ENCODE measurements at places on chromosomes 4 and X. TPM values are rescaled to one million over a fixed set of nuclear protein-coding genes. Genes with fewer than 3 reads are reported as not detected.

DNA sequence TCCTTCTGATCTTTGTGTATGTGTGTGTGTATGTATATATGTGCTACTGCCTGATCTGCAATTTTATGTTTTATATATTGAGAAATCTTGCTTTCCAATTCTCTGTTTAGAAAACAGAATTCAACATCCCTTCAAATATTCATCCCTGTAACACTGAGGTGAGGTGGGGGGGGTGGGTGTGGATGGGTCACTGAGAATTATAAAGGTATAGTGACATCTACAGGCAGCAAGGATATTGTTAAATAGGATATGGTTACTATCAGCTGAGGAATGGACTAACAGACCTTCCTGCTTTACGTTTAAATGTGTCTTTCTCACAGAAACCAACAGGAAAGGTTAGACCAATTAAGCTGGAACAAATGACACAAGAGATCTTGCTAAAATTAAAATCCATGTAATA, 19.0 kb upstream of the MAGEB2 start:
- no peak for DNase-seq

Gene PIGA
- total RNA-seq, result 10.3 TPM

GRCh38 chr4:146520896-146521540, 722 bp downstream of the SLC10A7 start:
- DNase-seq, result no peak

- peak; percentile 60 for DNase-seq
Measured at GRCh38 chrX:127306262-127306661, 486.7 kb downstream of the PRR32 start.

Gene IL3RA
- not detected for total RNA-seq

- DNase-seq, result no peak
Measured at GRCh38 chrX:2715066-2715600, 24.0 kb downstream of the CD99 start.

DNA sequence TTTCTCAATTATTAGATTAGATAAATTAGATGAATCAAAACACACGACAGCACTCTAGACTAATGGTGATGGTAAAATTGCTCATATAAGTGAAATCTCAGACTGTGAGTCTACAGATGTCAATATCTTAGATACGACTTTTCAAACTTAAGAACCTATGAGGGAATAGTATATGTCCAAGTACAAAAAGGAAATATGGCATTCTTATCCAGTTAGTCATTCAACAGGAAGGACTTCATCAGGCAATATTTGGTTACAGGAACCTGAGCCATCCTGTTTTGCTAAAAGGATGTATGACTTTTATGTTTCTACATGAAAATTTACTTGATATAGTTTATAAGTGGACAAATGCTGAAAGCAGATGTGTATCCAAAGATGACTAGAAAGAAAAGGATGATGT, 107.0 kb downstream of the CT47B1 start:
- DNase-seq, result no peak

DNA sequence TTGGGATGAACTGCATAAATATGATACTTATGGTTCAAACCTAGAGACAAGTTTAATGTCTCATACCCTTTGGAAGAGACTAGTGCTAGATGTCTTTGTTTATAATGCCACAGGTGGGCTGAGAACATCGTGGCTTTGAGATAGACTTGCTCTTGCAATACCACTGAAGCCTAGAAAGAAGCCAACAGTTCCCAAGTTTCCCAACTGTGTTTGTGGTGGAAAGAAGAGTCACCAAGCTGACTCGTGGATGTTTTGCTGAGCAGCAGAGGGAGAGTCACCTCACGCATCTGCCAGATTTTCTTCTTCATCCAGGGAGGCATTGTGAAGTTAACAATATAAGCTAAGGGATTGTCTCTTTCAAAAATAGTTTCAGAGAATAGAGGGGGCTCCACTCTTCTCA, 1076.2 kb downstream of the C4orf33 start:
- DNase-seq, result no peak

DNA sequence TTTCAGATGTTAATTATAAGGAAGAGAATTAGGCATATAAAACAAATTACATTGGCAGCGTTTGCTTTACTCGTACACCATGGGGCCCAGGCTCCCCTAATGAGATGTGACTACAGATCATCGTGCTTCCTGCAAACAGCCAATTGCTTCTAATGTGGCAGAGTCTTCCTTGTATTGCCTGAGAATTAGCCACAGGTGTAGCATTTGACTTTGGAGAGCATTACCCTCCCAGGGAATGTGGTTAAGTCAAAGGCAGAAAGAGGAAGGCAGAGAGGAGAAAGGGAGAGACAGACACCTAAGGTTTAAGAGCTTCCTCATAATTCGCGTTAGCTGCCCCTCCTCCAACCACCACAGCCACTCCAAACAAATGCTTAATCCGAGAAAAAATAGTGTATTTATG, 97.0 kb downstream of the MID1IP1 start:
- DNase-seq, result no peak

DNA sequence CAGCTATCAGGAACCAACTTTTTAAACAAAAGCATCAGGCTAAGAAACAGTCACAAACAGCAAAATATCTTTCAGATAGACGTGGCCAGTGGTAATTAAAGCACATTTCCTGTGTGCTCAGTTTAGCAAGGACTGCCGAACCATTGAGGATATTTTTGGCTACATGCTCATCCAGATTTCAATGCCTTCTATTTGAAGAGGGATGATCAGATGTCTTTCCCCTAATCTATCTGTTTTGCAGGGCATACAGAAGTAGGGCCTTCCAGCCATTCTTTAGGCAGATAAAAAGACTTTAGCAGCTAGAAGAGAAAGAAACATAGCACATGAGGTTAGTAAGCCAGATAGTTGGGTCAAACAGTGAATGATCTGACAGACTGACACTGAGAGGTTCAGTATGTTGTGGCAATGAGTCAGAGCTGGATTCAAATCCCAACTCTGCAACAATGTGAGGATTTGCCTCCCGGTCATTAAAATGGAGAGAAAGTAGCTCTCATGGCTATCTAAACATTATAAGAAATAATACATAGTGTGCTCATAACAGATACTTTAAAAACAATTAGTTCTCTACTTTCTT, 100.0 kb upstream of the PRKG2 start:
- no peak for DNase-seq

DNA sequence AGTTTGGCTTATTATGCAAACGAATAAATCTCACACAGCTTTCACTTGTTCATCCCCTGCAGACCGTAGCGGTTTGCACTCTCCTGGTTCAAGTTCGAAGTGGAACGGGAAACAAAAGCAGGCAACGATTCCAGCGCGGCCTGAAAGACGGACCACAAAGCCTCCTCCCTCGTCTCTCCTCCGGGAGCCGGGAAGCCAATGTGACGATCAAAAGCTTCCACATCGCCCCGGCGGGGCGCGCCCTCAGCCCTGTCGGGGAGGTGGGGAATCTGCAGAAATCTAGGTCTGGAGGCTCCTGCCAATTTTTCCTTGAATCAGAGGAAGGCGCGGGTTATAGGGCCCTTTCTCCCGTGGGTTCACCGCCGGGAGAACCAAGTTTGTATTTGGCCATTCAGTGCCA, 16.9 kb upstream of the ZIC3 start:
- DNase-seq, result no peak

- DNase-seq, result no peak
Measured at GRCh38 chrX:20116577-20117240, at the start of gene MAP7D2. Gene MAP7D2 (minus strand): TSS chrX:20116907. CDS start chrX:20116879, 28 bp downstream.

DNA sequence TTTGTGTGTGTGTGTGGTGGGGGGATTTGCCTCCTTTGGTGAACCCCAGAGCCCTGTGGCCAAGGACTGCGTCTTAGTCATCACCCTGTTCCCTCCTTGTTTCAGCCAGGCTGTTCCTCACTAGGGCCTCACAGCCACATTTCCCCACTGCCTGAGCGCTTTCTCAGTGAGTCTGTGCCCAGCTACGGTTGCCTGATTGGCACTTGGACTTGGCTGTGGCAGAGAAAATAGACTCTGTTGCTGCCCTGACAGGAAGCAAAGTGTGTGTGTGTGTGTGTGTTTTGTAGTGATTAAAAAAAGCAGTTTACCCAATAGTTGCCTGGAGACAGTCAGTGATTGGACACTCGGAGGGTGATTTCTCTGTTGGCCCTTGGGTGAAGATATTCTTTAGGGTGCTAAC, 113.0 kb downstream of the UCHL1 start:
- DNase-seq, result no peak

- DNase-seq, result no peak
Measured at GRCh38 chr4:183035256-183035655, 63.8 kb upstream of the WWC2 start.

GRCh38 chr4:61205066-61205465, 4.9 kb downstream of the ADGRL3 start:
- no peak for DNase-seq

Gene GPAT3
- total RNA-seq, result not detected

GRCh38 chr4:140056015-140056414, 98.0 kb downstream of the MAML3 start:
- DNase-seq, result no peak

DNA sequence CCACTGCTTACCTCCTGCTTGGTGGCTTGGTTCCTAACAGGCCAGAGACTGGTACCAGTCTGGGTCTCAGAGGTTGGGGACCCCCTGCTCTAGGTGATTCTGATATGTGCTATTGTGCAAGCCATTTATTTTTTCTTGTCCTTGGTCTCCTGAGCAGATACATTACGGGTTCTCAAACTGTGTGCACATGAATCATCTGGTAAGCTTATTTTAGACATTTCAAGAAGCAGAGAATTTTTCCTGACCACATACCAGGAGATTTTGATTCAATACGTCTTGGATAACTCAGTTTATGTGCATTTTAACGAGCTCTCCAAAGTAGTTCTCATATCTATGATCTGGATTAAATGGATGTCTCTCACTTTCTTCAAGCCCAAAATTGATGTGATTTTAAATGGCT, 77.2 kb downstream of the FHIP1A start:
- DNase-seq, result no peak

DNA sequence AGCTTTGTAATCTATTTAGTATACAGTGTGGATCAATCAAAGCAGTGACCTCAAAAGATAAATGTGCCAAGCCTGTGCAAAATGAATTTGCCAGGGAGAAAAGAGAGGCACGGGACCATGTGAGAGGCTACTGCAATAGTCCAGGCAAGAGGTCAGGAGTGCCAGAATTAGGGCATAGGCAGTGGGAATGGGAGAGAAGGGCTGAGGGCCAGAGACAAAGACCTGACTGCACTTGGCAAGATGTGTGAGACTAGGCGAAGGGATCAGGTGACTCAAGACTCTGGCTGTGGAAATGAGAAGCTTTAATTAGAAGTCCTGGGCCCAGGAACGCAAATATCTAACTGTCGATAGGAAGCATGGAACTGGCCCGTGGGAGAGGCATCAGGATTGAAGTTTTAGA, 168.1 kb downstream of the DHX15 start:
- no peak for DNase-seq

DNA sequence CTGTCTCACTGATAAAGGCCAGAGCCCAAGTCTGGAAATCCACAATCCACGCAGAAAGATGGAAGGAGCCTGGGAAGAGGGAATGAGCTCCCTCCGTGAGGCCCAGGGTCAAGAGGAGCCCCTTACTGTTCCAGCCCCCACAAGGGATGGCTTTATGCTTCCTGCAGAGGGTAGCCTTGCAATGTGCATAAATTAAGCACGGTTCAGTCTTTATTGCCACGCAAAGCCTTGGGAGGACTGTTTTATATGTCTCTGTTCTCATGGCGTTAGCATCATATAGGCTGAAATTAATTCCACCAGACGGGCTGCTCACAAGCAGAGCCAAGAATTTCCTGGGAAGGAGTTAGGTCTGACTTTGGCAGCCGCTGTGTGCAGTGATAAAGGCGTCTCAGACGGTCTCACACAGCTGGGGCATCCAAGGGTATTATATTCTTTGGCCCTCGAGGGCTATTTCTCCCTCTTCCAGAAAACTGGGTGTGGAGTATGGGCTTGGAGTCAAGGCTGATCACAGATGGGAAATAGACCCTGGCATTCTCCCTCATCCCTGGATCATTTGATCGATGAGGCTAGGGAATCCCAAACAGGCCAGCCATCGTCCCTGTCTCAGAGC, 38.5 kb downstream of the CYTL1 start:
- no peak for DNase-seq

DNA sequence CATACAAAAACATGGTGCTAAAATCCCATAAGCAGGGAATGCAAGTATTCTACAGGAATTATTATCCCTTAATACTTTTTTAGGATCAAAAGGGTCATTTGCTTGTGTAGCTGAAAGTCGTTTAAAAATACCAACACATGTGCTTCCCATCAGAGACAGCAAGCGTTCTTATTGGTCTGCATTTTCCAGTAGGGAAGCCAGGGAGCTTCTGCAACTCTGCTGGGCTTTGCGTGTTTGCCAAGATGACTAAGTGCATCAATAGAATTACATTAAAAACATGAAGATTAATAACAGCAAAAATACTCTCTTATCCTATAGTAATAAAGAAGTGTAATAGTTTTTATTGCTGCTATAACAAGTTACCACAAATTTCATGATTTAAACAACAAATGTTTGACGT, 111.2 kb downstream of the QDPR start:
- DNase-seq, result no peak

- no peak for DNase-seq
Measured at GRCh38 chr4:27142841-27143240, 282.2 kb downstream of the STIM2 start.
